ENCODE measurements at places on chromosomes 1 and 21.

DNA sequence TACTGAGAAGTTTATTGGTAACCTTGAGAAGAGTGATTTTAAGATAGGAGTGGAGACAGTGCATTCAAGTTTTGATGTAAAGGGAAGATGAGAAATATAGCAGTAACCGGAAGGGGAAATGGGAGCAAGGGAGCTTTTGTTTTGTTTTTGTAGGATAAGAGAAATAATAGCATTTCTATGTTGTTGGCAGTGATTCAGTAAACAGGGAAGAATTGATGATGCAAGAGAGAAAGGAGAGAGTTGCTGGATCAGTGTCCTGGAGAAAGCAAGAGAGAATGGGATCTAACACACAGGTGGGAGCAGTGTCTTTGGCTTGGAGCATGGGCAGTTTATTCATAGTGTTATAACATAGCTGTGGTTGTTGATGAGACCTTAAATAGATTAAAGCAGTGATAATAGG is 56.4 kb downstream of the OSBPL9 start:
- DNase-seq: no peak

DNA sequence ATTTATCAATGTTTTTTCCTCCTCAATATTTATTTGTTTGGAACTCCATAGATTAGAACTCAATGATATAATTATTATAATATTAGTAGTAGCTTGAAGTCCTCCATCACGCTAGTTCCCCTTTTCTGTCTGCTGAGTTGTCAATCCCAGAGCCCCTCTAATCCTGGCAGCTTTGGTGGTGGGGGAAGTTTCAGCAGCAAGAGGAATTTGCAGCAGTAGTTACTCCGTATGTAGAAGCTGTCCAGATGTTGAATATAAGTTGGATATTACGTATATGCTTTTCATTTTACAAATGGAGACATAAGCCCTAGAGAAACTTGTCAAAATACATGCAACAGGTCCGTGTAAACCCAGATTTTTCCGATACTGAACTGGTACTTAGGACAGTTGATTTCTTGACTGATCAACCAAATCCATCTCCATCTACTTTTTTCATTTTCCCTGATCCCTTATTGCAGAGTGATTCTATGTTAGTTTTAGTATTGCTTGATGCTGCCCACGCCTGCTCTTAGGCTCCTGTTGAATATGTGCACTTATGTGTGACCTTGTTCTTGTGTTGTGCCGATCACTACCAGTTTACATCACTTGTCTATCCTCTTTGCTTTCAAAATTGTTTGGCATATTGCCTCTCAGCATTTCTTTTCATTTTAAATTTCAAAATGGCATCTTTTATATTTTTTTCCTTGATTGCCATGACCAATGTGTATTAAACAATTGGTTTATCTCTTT is 28.1 kb downstream of the SMAP2 start:
- no peak for DNase-seq

DNA sequence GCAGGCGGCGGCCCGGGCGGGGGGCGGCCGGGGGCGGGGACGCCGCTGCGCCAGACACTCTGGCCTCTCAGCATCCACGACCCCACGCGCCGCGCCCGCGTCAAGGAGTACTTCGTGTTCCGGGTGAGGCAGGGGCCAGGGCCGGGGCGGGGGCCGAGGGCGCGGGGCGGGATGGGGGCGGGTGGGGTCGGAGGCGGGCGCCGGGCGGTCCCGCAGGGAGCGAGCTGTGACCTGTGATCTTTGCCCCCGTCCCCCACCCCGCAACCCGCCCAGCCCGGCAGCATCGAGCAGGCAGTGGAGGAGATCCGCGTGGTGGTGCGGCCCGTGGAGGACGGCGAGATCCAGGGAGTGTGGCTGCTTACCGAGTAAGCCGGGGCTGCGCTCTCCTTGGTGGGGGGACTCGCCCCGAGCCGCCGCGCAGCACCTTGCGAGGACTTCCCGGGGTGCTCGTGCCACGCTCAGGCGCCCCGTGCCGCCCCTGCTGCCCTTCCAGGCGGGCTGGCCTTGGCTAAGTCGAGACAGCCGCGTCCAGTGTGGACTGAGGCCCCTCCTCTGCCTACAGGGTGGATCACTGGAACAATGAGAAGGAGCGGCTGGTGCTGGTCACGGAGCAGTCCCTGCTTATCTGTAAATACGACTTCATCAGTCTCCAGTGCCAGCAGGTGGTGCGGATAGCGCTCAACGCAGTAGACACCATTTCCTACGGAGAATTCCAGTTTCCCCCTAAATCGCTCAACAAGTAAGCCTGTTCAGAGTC is 514 bp downstream of the TPRG1L start:
- no peak for DNase-seq

- DNase-seq: no peak
Measured at GRCh38 chr1:59033761-59034160, 249.9 kb upstream of the JUN start.

DNA sequence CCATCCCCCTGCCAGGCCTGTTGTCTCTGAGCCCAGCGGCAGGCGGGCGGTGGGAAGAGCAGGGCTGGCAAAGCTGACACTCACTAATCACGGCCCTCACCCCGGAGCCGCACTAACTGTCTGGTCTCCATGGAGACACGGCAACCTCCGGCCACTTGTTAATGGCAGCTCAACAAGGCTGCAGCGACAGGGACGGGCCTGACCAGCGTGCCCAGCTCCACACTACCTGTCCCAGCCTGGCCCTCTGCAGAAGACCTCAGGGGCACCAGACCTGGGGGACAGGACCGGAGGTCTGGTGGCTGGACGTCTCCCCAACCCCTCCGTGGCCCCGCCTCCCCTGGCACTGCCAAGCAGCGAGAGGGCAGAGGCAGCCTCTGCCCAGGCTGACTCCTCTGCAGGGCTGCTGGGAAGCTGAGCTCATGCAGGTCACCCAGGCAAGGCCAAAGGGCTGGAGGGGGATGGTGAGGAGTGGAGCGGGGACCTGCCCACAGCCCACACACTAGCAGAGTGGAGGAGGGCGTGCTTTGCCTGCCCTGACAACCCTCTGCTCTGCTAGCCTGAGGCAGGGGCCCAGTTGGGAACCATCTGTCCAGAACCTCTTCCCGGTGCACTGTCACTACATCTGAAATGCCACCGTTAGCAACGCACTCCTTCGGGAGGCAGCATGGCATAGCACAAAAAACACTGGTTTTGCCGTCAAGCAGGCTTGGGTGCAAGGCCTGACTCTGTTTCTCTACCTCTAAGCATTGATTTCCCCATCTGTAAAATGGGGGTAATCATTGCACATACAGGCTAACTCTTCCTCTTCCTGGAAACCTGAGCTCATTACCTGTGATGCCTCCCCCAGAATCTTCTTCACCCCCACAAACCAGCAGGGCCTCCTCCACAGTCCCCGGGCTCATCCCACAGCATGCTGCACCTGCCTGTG is 29.6 kb upstream of the WASF2 start:
- DNase-seq: no peak

DNA sequence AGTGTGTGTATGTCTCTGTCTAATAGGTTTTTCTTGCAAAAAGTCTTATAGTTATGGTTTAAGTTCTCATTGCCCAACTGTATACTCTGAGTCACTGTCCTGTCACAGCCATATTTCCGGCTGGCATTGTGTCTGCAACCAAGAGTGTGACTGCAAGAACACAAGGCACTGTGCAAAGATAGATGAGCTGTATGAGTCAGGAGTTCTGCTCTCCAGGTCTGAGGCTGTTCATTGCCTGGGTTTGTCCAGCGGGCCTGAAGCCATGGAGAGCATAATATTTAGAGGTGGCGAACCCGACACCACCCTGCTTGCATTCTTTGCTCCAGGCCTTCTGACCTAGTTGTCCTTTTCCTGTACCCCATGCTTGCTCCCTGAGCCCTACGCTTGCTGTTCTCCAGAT is 50.9 kb upstream of the CNIH3 start:
- DNase-seq: no peak

DNA sequence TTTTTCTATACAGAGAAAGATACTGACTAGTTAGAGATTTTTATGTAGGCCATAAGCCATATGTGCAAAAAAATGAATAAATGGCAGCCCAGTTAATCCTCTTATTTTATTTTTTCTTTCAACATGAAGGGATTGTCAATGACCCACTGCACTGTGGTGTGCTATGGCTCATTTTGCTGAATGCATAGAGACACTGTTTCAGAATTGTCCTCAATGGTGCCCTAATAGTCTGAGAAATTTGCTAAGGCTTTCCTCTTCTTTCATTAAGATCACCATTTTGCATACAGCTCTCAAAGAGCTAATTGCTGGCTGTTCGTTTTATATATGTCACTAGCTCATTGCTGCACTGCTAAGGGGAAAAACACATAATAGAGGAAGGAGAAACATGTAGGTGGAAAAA is 189.5 kb downstream of the SLC44A5 start:
- DNase-seq: no peak

- DNase-seq: no peak
Measured at GRCh38 chr1:222912730-222913129, 97.9 kb downstream of the DISP1 start.

GRCh38 chr1:197967066-197967465 is 49.9 kb downstream of the LHX9 start:
- DNase-seq: no peak

DNA sequence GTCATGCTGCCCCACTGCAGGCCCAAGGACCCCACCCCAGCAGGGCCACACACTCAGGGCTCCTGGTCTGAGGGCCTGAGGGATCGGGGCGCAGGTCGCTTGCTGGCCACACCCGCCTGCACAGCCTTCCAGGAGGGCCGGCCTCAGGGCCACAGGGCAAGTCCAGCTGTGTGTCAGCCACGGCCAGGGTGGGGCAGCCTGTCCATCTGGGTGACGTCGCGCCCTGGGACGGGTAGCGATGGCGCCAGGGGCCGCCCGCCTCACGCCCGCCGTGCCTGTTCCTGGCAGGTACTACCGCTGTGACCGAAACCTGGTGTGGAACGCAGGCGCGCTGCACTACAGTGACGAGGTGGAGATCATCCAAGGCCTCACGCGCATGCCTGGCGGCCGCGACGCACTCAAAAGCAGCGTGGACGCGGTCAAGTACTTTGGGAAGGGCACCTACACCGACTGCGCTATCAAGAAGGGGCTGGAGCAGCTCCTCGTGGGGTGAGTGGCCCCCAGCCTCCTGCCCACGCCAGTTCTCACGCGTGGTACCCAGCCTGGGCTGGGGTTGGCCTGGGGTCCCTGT is 2.5 kb downstream of the COL6A1 start:
- no peak for DNase-seq

- peak; percentile 24 for DNase-seq
Measured at GRCh38 chr1:22500471-22500870, 48.8 kb downstream of the ZBTB40 start.

GRCh38 chr1:99304725-99305282 is 40.5 kb downstream of the PLPPR4 start:
- DNase-seq: no peak

GRCh38 chr1:19124273-19124672 is 85.8 kb downstream of the UBR4 start:
- DNase-seq: no peak

DNA sequence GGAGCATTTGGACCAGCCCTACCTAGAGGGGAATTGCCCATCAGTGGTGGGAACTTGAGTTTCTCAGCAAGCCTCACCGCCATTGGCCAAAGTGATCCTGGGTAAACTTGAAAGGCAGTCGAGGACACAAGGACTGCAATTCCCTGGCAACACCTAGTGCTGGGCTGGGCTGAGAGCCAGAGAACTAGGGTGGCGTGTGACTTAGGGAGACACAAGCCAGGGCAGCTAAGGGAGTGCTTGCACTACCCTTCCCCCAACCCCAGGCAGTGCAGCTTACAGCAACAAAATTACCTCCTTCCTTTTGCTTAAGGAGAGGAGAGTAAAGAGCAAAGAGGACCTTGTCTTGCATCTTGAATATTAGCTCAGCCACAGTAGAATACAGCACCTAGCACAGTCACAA is 176.9 kb upstream of the PRMT6 start:
- DNase-seq: peak; percentile 44

DNA sequence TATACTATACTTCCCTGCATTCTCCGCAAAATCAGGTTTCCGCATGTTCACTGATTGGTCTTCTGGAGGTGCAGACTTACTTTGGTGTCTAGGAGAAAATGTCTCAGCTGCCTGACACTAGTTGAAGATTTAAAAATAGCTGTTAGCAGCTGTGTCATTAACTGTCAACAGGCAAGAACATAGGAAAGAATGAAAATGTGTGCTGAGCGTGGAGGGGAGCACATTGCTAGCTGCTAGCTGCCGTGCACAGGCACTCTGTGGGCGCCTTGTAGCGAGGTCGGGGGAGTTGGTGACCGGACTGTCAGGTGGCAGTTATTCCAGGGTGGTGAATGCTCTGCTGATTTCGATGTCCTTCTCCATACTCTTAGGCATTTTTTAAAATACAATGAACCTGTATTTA is 5.2 kb downstream of the FAAH start:
- DNase-seq: no peak

DNA sequence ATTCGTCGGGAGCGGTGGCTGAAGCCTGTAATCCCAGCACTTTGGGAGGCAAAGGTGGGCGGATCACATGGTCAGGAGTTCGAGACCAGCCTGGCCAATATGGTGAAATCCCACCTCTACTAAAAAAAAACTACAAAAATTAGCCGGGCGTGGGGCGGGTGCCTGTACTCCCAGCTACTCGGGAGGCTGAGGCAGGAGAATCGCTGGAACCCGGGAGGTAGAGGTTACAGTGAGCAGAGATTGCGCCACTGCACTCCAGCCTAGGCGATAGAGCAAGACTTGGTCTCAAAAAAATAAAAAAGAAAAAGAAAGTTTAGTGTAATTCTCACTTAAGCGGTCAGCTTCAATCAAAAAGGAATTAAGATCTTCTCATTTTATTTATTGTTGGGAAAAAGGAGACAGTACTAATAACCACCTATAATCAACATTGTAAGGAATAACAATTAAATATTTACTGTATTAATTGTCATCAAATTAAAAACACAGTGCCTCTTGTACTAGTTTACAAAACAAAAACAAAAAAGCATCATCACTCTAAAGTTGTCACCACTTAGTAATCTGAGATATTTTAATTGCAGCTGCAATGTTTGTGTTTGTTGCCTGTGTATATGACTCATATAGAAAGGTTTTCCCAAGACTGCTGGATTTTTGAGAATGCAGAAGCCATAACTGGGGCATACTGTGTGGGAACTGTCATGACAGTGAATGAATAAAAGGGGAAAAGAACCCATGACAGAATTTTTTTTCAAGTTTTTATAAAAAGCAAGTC is 3.7 kb downstream of the FBXO42 start:
- DNase-seq: no peak

Measured in NCI-H446 treated with DMSO at 0.1 percent for 48 hours (cell line).